ENCODE measurements at places on chromosomes 16 and 17.

DNA sequence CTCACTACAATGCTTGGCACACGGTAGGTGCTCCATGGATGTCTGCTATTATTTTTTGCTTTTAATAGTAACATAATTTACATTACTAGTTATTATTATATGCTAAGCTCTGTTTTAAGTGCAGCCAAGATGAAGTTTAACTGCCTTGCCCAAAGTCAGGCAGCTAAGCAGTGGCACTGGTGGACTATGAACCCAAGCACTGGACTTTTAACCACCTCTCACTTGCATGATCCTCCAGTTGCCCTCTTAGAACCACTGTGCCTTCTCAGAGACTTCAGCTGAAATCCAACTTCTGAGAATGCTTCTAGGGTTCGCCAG is 1.5 kb upstream of the ZNF207 start:
- no peak for DNase-seq

GRCh38 chr16:19165101-19165500 is 2.9 kb upstream of the SYT17 start:
- DNase-seq = no peak

DNA sequence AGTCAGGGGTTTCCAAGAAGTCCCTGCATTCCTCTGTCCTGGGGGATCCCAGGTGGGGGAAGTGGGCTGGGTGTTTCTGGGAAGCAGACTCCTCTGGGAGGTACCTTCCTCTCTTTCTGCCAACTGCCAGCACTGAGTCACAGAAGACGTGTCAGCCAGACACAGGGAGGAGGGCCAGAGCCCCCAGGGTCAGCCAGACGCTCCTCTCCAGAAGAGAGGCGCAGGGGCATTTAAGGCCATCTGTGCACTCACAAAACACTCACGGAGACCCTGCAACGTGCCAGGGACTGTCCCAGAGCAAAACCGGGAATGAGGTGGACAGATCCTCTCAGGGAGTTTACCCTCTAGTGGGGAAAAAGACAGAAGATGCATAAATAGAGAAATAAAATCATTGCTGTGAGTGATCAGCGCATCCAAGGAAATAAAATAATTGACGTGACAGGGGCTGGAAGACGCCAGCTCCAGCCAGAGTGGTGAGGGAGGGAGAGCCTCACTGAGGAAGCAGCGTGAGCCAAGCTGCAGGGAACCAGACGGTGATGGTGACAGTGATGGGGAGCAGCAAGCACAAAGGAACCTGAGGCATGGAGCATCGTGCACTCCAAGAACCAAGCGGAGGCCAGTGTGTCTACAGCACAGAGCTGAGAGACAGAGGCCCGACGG is 105.4 kb downstream of the ZNF423 start:
- no peak for DNase-seq

- DNase-seq = no peak
These were observed 392.1 kb downstream of the SOX9 start for GRCh38 chr17:72512649-72513556.

- DNase-seq = no peak
These were observed 180.8 kb downstream of the FTO start for GRCh38 chr16:53884748-53885147.

GRCh38 chr16:23566724-23567123 is 9.2 kb downstream of the UBFD1 start:
- DNase-seq = no peak

- no peak for DNase-seq
These were observed 1.4 kb upstream of the ALDOA start for GRCh38 chr16:30063893-30064728.

Data from type B pancreatic cell (in vitro differentiated cells).